Smooth muscle cell of the pulmonary artery (primary cell): ENCODE measurements at places on chromosomes 2 and 18. TPM values are rescaled to one million over a fixed set of nuclear protein-coding genes. Genes with fewer than 3 reads are reported as not detected.

Gene CYBRD1
- 265 and 312 TPM in 2 replicates for total RNA-seq

Gene PSMD14
- total RNA-seq, result 58.7 and 60.1 TPM in 2 replicates

Gene STAT4
- 0.56 and 5.4 TPM in 2 replicates for total RNA-seq

Gene SALL3
- total RNA-seq, result 0.52 TPM in 1 of 2 replicates, not detected in the other

Gene EML6
- 1.2 and 1.3 TPM in 2 replicates for total RNA-seq
